ENCODE measurements at places on chromosomes 16 and 17.

DNA sequence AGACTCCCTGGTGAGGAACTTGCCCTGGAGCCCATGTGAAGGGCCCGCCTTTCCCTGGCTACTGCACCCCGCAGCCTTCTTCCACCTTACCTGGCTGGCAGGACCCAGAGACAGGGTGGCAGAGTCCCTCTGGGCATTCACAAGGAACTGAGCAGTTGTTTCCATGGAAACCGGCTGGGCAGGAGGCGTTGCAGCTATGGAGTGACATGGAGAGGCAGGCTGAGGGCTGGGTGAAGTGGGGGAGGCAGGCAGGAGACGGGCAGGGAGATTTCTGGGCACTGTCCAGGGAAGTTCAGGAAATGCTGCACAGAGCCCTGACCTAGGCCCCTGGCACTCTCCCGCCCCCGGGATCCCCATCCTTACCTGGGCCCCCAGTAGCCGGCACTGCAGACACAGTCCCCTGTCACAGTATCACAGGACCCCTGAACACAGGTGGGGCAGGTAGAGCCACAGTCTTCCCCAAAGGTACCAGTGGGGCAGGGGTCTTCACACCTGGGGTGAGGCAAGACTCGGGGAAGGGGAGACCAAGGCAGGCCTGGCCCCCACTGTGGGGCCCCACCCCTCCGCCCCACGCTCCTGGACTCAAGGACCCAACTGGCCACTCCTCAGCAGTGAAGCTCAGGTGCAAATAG lies 5.9 kb downstream of the SCARF1 start:
- DNase-seq: no peak

- peak; percentile 53 for DNase-seq
These were observed 21.4 kb downstream of the HIC1 start for GRCh38 chr17:2076087-2076984.

GRCh38 chr16:64238571-64238970 lies 883.3 kb downstream of the CDH11 start:
- peak; percentile 86 for DNase-seq

DNA sequence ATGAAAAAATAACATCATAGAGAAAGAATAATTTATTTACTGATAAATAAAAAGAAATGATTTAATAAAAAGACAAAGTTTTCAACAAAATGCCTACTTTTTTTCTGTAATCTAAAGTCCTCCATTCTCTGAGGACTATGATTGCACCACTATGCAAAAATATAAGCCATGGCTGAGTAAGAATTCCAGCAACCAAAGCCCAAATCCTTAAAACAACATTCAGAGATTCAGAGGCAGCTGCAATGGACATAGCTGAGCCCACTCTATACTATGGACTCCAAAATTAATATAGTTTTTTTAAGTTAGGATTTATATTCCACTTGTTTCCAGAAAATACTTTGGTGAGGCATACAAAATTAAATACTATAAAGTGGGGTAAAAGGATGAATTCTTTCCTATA lies 169.5 kb upstream of the C17orf78 start:
- no peak for DNase-seq

DNA sequence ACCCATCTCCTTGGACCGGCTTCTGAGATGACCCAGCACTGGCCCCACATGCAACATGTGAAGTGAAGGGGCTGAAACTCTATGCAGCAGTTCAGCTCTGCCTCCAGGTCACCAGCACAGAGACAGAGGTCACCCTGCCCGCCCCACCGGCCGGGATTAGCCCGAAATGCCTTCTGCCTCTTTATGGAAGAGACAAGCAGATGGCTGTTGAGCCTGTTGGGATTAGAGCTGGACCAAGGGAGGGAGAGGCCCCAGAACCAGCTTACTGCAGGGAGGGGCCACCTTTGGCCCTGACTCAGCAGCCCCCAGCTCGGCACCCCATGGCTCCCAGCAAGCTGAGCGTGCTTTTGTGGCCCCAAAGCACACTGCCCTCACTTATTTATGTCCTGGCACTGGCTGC lies 5.7 kb downstream of the AIPL1 start:
- DNase-seq: no peak

GRCh38 chr17:44607836-44608690 lies 48.2 kb upstream of the MEIOC start:
- peak; percentile 86 for DNase-seq

DNA sequence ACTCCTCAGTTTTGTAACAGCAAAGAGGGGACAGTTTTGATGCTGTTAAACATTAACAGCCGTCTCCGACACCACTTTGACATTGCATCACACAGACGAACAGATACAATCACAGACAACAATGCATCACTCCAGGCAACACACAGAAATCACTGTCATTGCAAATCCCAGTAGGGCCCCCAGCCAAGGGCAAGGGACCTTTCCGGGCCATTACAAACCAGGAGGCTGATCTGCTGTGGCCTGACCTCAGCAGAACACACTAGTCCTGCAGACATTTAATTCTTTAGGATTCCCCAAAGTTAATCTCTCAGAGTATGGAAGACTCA lies 136.2 kb upstream of the RCVRN start:
- no peak for DNase-seq

DNA sequence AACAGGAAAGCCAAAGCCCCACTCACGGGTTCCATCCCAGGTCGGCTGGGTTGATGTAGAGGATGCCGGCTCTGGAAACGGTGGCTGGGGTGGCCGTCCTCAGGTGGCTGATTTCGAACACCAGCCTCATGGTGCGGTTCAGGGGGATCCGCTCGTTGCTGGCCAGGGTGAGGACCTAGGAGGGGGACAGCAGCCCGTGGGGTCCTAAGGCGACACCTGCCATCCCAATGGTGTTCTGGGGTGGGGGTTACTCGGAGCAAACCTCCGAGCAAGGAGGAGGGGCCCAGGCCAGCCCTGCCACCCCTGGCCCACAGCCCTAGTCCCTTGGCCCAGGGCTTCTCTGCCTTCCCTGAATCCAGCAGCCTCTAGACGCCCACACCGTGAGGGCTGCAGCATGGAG lies 86.5 kb downstream of the DNAH17 start:
- no peak for DNase-seq

DNA sequence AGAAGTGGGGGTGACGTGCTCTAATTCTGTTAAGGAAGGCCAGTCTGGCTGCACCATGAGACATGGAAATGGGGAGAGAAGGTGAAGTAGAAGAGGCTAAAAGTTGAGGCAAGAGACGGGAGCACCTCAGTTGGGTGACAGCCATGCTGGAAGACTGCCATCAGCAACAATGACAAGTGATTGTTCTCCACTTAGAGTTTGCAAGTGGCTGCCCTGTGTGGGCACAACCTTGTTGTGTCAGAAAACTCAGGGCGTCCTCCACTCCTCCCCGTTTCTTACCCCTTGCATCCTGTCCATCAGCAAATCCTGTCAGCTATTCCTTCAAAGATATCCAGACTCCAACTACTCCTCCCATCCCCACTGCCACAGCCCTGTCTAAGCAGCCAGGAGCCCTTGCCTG lies 17.6 kb downstream of the CES1 start:
- no peak for DNase-seq

DNA sequence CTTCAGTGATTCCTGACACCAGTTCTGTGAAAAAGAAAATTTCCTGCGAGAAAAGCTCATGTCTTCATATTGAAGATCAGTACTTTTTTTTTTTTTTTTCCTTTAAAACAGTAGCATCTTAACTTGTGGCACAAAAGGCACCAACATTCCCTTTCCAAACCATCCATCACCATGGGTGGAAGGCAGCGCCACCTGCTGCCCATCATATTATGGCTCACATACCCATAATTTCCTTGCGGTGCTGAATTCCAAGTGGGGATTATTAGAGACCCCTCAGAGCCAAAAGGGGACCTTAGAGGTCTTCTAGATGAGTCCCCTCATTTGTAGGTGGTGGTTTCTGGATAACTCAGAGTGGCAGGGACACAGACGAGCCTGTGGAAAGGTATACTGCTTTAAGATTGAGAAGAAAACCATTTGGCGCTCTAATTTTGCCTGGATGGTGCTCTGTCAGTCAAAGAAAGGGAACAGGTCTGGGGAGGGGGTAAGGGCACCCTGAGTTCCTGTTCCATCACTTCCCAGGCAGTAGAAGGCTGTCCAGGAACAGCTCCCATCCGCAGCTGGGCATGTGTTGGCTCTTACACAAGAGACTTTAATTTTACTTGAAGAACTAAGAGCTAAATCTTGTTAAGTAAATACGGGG lies 7.9 kb upstream of the SOST start:
- DNase-seq: peak; percentile 43

All from fibroblast of skin of right quadriceps (primary cell).